ENCODE measurements at places on chromosomes 16 and 17.

DNA sequence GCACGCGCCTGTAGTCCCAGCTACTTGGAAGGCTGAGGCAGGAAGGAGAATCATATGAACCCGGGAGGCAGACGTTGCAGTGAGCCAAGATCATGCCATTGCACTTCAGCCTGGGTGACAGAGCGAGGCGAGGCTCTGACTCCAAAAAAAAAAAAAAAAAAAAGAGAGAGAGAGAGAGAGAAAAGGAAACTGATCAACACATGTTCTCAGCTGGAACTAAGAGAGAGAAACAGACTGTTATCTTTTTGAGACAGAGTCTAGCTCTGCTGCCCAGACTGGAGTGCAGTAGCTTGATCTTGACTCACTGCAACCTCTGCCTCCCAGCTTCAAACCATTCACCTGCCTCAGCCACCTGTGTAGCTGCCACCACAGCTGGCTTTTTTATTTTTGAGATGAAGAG lies 60.4 kb downstream of the STH start:
- DNase-seq = no peak

- DNase-seq = no peak
Measured at GRCh38 chr17:7794075-7794663, 39.8 kb upstream of the KDM6B start.

- DNase-seq = no peak
Measured at GRCh38 chr17:49053171-49053829, 56.1 kb downstream of the IGF2BP1 start.

DNA sequence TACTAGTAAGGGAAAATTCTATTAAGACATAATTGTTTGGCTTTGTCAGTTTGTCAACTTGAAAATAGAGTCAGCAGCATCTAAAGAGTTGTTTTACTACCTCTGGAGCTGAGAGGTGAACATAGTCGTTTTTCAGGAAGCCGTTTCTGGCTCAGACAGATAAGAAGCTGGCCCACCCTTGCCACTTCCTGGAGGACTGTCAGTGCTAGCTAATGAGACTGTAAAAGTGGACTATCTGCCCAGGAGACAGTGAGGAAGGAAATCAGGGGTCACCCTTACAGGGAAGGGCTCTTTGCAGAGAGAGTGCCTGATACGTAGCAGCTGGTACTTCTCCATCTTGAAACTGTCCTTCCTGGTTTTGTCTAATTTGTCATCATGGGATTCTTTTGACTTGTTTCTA lies 328.7 kb downstream of the WWOX start:
- no peak for DNase-seq

GRCh38 chr16:55515111-55515510 lies 6.2 kb downstream of the LPCAT2 start:
- DNase-seq = no peak

DNA sequence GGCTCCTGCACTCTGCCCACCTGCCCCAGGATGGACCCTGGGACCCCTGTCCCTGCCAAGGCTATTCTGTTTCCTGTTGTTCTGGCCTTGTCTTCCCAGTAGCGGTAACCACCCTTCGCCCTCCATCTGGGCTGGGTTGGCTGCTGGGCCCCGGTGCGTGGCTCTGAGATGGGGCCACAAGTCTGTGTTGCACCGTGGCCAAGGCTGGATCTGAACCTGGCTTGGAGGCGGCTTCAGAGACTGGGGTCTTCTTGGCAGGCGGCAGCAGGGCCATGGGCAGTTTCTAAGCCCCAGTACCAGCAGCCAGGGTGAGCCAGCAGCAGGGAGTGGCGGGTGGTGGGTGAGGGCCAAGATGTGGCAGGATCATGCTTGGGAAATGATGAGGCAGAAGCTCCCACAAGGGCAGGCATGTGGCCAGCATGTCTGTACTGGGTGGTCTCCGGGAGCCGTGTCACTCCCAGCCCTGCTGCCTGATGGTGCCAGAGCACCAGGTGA lies 12.6 kb downstream of the MAP2K3 start:
- no peak for DNase-seq

- no peak for DNase-seq
Measured at GRCh38 chr16:68778551-68779231, 41.6 kb downstream of the CDH1 start.

DNA sequence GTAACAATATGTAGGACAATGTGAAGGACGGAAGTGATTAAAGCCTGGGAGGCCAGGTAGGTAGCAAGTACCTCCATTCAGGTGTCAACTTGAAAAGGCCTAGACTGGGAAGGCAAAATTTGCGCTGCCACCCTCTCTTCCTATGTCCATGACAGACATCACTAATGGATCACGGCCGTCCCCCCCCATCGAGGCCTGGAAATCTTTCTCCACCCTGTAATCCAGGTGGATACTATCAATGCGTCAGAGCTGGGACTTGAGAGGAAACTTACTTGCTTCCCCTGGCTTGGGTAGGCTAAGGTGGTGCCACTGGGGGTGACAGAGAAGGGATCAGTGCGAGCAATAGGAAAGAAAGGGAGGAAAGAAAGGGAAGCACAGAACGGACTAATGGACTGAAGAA lies 156.1 kb downstream of the SALL1 start:
- no peak for DNase-seq

DNA sequence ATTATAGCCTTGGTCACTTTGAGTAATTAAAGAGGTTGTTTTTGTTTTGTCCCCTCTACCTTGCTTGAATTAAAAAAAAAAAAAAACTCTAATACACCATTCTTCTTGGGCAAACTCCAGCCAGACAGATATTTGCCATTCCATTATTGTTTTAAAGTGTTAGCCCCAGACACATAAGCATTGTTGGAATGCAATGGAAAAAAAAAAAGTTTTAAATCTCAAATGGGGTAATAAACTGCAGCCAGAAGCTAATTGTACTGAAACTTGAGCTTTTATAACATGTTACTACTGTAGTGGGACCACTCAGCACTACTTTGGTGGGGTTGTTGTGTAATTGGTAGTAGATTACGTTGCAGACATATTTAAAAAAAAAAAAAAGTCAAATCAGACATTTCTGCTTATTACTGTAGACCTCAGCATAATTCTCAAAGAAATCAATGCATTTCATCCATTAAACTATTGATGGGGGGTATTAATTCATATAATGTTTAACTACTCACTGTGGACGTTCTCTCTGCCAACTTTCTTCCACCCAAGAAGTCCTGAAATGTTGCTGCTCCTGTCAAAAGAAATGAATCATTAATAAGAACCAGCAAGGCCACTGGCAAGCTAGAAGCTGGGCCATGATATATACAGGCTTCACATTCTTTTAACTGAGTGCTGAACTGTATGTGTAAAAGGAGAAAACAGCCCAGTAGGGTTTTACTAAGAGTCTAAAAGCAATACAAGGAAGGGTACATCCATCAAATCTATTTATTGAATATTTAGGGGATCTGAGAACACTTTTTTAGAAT lies 626.6 kb upstream of the SOX9 start:
- no peak for DNase-seq

DNA sequence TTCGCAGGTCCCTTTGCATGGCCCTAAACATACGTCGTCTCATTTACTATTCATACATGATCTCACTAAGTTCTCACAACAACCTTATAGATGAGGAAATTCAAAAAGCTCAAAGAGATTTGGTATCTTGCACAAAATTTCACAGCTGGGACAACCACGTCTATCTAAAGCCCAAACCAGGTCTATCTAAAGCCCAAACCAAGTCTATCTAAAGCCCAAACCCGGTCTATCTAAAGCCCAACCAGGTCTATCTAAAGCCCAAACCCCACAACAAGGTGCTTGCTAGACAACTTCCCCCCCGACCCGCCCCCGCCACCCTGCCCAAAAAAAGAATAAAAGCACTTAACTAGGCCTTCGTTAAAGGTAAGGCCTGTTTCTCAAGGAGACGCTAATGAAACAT lies 174.9 kb downstream of the VPS53 start:
- DNase-seq = no peak

DNA sequence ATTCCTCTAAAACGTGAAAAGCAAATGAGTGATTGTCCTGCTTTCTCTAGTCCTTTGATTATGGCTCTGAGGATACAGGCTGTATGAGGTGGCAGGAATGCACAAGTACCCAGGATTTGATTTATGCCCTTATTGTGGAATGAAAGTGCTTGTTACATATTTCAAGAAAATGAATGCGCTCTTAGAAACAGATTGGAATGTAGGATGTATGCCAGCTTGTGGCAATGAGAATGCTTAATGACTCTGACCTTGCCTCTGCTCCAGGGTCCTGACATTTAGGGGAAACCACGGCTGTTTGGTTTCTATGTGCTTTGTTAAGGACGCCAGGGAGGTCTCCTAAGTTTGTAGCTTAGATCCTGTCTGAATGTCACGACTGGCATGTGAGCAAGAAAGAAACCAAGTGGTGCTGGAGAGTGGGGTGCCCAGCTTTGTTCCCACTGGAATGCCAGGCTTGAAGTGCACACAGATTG lies 22.0 kb downstream of the PRCD start:
- no peak for DNase-seq

DNA sequence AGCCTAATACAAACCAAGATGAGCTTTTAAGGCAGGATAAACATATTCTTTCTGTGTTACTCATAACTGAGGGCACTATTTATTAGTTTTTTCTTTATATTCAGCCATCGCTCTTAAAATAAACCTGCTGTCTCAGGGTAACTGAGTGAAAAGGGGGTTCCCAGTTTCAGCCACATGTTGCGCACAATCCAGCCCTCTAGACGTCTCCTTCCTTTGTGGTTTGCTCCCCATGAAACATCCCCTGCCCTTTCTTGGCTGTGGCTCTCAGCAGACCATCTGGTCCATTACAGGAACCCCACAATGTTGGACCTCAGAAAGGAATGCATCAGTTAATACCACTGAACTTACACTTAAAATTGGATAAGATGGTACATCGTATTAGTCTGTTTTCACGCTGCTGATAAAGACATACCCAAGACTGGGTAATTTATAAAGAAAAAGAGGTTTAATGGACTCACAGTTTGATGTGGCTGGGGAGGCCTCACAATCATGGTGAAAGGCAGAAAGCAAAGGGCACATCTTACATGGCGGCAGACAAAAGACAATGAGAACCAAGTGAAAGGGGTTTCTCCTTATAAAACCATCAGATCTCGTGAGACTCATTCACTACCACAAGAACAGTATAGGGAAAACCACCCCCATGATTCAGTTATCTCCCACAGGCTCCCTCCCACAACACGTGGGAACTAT lies 12.6 kb upstream of the IL21R start:
- no peak for DNase-seq

GRCh38 chr17:72510351-72511016 lies 389.7 kb downstream of the SOX9 start:
- DNase-seq = no peak

DNA sequence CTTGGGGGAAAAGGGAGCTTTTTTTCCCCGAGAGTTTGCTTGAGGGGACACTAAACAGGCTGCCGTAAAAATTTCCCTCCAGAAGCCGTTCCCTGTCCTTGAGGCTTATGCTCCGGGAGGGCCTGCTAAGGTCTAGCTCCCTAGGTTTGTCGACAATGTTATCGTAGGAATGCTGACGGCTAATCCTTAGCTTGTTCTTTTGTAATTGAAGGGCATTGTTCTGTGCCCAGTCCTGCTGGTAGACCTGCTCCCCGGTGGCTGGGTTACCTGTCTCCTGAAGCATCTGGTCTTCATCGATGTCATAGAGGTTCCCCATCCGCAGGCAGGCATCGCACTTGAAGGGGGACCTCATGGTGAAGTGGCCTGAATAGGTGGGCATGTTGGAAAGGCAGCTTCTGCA lies 418.7 kb downstream of the GRIN2A start:
- DNase-seq = no peak

DNA sequence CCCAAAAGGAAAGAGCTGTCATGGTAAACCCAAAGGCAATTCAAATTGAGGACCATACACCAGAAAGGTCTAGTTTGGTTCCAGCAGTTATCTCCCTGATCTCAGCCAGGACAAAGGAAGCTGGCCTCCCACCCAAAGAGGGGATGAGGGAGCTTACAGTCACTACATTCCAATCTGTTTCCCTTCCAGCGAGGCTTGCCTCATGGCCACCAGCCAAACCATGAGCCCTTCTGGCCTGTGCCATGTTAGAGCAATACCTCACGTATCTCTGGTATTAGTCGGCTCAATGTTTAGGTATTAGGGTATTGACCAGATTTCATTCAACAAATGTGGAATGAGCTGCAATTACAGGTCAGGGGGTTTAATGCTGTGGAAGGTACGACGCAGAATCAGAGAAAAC lies 8.4 kb downstream of the NDUFAB1 start:
- no peak for DNase-seq

- DNase-seq = no peak
Measured at GRCh38 chr16:57795431-57795878, 6.8 kb downstream of the KIFC3 start.

DNA sequence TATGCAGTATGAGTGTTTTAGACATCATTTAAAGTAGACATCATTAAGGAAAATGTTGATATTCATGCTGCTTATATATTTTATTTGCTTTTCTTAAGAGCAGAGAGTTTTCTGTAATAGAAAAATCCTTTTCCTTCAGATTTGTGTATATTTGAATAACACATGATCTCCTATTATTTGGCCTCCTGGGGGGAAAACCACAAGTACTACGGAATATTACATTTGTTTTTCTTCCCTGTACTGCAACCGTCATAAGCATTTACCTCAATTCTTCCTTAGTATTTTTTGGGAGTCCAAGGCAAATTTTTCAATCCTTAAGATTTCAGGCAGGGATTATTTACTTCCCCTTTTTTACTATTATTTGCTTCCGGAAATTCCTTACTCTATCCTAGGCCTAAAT lies 6.0 kb downstream of the RSPRY1 start:
- DNase-seq = no peak

DNA sequence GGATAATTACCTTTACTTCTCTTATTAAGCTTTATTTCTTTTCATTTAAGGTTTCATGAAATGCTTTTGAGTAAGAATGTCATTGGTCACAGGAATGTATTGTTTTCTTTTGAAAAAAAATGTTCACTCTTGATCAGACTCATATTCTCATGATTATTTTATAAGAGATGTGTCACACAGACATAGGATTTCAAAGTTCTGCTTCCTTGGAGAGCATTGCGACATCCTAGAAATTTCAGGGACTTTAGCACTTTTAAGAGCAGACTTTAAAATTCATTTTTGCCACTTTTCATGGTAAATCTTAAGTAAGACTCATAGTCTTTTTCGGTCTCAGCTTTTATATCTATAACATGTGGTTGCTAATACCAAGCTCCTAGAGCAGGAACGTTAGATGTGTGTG lies 314.7 kb downstream of the CDH8 start:
- no peak for DNase-seq

DNA sequence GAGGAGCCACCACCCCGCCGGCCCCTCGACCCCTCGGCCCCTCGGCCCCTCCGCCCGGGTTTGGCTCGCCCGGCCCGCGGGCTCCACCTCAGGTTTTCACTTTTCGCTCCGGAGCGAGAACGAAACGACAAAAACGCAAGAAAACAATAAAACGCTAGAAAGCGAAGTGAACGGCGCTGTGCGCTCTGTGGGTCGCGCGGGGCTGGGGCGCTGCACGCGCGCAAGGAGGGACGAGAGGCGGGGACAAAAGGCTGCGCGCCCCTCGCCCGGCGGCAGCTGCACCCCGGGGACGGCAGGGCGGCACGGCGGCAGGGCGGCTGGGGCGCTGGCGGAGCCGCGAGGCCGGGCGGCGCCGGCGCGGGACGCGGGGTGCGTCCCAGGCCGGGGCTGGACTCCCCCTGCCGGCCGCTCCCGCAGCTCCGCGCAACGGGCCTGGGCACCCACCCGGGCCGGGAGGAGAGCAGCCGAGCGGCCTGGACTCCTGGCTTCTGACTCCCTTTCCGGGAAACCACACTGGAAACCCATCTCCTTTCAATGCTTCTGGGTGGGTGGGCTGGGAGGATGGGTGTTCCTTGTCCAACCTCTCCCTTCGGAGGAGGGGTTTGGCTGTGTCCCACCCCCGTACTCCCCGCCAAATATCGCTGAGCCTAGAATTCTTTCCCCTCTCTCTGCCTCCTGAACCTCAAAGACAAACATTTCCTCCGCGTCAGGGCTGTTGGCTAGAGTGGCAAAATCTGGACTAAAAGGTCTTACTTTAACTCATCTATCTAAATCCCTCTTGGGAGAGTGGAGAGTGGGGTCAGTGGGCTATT lies 9.9 kb downstream of the TBX2 start:
- DNase-seq = no peak

All from vagina (tissue), 2 donors.